ENCODE measurements at places on chromosomes 3 and 15.

- peak; percentile 35 for DNase-seq
Measured at GRCh38 chr3:58217209-58217811, 6.5 kb upstream of the DNASE1L3 start.

DNA sequence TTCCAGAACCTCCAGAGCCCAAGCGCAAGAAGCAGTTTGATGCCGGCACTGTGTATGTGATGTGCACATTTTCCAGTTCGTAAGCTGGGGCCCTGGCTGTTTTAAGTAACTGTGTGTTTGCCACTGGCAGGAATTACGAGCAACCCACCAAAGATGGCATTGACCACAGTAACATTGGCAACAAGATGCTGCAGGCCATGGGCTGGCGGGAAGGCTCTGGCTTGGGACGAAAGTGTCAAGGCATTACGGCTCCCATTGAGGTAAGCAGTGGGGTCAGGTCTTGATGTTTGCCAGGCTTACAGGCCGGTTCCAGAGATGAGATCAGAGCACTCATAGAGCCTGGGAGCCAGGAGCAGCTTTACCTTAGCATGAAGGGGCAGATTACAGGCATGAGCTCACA, 28.4 kb downstream of the RBM5 start:
- no peak for DNase-seq

DNA sequence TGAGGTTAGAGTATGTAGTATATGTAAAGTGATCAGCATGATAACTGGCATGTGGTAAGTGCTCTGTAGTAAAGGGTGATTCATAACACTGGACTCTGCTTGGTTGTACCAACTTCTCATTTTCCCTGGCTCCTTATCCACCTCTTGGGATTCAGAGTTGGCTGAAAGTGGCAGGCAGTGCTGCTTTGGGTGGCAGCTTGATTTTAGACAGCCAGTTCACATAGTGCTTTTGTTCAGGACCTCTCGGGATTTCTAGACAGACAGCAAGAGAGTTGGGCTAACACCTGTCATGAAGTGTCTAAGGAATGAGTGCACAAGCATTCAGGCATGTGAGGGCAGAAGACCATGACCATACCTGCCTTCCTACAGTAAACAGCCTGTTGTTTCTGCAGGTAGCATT, 69.0 kb downstream of the RBM6 start:
- no peak for DNase-seq

DNA sequence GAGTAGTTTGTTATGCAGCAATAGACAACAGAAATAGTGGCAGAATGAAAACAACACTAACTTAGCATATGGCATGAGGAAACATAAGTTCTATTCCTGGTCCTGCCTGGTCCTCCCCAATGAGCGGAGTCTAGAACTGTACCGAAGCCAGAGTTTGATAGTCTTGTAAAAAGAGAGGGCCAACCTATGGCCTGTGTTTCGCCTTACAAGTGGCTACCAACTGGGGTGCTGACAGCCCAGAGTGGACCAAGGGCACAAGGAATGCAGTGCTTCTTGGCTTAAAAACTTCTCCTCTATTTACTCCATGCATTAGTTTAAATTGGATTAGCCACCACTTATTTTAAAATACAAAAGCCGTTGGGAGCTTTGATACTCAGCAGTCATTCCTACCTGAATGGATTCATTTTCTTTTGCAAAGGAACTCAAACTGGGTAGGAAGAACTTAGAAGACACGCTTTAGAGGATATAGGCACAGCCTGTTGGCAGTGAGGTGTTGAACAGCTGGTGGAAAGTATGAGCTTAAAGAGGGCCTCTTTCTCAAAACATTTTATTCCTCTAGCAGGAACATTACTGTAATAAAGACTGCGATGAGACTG, 302.9 kb downstream of the PLCL2 start:
- DNase-seq, result no peak

DNA sequence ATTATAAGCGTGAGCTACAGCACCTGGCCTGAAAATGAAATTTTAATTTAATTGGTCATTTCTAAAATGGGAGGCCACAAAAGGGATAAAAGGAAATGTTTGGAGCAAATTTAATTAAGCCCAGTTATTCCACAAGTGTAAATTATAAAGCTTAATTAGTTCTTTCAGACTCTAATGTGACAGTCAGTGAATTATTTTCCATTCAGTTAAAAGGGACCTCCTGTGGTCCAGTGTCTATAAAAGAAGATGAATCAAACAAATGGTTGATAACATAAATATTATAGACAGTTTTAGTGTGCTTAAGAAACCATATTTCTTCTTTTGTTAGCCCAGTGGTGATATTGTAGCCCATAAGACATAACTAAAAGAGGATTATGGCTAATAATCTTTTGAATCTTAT, 66.4 kb downstream of the CNOT10 start:
- no peak for DNase-seq

DNA sequence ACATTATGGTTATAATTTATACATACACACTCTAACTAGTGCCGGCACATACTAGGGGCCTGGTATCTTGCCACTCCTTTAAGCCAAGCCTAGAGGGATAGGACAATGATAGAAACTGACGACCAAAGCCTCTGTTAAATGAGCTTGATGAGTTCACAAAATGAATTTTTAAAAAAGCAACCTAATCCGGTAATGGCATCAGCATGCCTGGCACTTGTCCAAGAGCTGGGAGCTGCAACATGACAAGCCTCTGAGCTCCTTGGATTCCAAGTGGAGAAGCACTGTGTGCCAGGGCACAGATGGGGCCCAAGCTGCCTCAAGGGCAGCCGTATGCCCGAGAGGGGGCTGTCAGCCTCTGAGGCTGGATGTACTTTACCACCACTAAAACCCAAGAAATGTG, 9.7 kb downstream of the ETV5 start:
- DNase-seq, result no peak

- no peak for DNase-seq
Measured at GRCh38 chr3:59321881-59322540, 272.2 kb upstream of the CFAP20DC start.

- DNase-seq, result no peak
Measured at GRCh38 chr3:158953131-158953530, 151.3 kb downstream of the MFSD1 start.

DNA sequence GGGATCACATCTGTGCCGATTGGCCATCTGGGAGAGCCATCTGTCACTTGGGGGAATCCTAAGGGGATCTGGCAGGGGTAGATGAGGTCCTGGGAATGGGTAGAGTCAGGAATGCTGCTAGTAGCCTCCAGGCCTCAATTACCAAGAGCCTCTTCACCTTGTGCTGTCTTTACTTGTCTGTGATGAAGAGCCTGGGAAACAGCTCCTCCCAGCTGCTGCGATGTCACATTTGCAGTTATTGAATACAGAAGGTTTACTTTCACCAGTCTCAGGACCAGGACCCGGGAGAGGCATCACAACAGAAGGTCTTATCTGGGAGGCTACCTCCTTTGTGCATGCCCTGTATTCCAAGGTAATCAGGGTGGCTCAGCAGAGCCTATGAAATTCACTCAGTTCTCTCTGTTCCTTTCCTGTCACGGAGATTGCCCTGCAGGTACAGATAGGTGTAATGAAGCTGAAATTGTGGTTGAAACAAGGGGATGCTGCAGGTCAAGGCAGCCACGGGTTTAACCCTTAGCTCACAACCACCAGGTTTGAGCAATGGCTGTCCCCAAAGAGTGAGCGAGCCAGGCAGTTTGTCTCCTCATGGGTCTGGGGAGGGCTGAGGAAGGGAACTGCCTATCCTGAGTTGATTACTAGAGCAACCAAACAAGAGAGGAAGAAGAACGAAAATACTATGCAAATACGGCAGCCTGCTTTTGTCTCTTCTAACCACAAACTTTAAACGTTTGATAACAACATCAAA, 298.9 kb upstream of the RORA start:
- no peak for DNase-seq

GRCh38 chr3:184806567-184807271, 5.2 kb upstream of the VPS8 start:
- no peak for DNase-seq

- DNase-seq, result no peak
Measured at GRCh38 chr3:131020122-131020693, 6.4 kb downstream of the ASTE1 start.

All from C1 segment of cervical spinal cord (tissue), 14 donors.